ENCODE measurements at places on chromosomes 12 and 14. TPM values are rescaled to one million over a fixed set of nuclear protein-coding genes. Genes with fewer than 3 reads are reported as not detected.

The FAM181A gene
- not detected for total RNA-seq

DNA sequence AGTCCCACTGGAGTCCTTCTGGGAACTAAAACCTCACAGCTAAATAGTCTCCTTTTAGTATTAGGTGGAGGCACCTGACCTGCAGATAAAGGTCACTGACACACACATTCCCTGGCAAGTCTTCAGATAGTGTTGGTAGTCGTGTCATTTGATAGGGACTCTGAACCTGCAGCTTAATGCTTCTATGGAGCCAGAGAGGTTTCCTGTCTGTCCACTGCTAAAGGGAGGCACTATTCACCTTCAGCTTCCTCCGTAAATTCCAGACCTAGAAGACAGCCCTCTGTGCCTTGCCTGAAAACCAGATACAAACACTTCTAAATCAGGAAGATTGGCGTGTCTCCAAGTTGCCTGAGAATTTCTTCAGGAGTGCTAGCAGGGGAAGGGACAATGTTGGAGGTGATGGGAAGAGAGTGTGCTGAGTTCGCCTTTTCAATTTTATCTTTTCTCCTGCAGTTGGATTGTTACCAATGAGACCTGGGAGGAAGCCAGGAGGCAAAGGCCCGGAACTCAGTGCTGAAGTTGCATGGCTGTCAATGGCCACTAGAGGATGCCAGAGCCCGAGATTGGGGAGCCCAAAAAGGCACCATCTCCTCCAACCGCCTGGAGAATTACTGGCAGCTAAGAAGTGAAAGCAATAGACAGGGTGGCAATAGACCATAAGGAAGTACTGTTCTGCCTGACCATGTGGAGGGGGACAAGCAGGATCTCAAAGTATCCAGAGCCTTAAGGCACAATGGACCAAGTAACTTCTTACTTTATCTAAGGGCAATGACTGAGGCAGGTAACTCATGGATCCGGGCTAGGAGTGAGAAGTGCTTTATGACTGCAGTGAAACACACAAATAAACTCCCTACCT lies 81.6 kb upstream of the SCAF11 start:
- peak; percentile 69 for DNase-seq

DNA sequence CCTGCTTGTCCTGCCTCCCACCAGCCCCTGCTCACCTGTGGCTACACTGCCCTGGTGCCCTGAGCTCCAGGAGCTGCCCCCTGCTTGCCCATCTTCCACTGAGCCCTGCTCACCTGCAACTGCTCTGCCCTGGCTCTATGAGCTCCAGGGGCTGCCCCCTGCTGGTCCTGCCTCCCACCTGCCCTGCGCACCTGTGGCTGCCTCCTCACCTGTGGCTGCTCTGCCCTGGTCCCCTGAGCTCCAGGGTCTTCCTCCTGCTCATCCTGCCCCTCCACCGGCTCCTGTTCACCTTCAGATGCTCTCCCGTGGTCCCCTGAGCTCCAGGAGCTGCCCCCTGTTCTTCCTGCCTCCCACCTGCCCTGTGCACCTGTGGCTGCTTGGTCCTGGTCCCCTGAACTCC lies 247.6 kb downstream of the TMEM121 start:
- DNase-seq, result no peak

GRCh38 chr14:88195676-88196075 lies 127.4 kb downstream of the KCNK10 start:
- DNase-seq, result no peak

DNA sequence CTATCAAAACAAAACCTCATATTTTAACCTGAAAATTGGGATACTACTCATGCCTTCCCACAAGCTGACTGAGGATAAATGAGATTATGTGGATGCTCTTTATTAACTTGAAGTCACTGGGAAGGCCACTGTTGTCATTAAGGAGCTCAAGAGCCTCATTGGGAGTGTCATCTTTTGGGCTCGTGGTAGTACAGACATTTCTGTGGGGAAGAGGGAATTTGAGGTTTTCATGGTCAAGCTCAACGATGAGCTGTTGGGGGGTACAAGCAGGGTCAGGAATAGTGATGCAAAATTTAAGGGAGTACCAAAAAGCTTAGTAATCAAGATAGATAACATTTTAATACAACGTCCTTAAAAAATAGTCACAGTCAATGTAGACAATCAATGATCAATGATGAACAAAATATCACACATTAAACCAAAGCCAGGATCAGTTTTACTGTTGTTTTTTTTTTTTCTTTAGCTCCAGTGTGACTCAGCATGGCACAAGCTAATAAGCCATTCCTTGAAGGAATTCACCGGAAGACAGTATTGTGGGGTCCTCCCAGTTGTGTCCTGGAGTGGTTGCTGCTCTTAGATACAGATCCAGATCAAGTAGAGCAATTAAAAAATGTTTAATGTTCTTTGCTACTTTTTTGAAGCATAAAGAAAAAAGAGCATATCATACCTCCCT lies 130.9 kb downstream of the C12orf75 start:
- DNase-seq, result no peak

- no peak for DNase-seq
These were observed 224.1 kb downstream of the BTG1 start for GRCh38 chr12:91921555-91921954.

- DNase-seq, result no peak
These were observed 7.8 kb downstream of the NEK9 start for GRCh38 chr14:75119056-75119455.

DNA sequence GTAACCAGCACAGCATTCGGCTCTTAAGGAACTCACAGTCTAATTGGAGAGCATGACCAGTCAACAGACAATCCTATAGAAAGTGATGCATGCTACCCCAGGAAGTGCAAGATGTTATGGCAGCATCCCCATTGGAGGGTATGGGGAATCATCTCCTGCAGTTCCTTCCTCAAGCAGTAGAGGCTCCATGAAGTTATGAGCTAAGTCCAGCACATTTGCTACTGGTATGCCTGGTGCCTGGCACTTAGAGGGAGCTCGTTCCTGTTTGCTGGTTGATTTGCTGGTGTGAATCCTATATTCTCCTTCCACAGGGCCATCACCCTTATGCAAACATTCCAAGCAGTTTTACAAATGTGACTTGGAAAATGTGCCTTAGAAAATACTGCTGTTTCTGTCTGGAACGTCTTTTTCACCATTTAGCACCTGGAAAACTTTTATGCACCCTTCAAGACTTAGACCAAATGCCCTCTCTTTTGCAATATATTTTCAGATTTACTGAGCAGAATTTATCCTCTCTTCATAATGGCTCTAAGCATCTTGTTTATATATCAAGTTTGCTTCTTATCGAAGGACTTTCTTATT lies 136.1 kb upstream of the WSCD2 start:
- no peak for DNase-seq

GRCh38 chr12:38898001-38898684 lies 7.2 kb downstream of the CPNE8 start:
- DNase-seq, result no peak

All from suprapubic skin (tissue), 4 donors.